ENCODE measurements at places on chromosomes 2 and 18.

DNA sequence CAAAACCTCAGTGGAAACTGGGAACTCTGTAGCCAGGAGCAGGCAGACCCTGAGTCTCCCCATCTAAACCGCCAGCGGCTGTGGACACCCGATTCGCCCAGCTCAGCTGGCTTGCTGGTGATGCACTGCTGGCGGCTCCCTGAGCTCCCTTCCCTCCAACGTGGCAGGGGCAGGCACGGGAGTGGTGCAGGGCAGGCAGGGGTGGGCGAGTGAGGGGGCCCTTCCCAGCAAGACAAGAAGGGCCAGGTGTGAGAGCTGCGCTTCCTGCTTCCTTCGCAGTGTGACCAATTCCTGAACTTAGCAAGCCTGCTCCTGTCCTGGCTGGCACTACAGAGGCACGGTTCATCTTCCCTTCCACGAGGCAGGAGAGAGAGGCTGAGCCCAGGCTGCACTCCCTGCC, 12.3 kb upstream of the SEMA4C start:
- DNase-seq = no peak

GRCh38 chr2:225615514-225615913, 216.0 kb downstream of the NYAP2 start:
- DNase-seq = no peak

- DNase-seq = no peak
Observed at GRCh38 chr2:140257692-140258300, 1477.6 kb upstream of the NXPH2 start.

DNA sequence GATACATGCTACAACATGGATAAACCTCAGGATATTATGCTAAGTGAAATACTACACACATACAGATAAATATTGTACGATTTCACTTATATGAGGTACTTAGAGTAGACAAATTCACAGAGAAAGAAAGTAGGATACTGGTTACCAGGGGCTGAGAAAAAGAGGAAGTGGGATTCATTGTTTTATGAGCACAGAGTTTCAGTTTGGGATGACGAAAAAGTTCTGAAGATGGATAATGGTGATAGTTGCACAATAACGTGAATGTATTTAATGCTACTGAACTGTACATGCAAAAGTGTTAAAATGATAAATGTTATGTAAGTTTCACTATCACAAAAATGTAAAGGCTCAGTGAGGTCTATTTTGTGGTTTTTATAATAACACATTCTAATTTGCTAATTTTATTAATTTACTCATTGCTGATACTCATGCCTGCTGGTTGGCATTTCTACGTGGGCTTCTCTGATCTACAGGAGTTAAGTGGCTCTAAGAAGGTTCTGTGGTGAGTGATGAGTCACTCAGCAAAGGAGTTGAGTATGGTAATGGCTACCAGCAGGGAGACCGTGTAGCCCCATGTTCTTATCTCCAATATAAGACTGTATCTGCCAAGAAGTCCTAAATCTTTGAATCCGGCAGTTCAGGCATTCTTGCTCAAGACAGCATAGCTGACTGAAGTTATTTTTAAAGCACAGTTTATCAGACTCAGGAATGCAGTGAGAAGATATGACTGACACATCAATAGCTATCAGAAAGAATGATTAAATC, 41.1 kb downstream of the UPP2 start:
- DNase-seq = peak; percentile 42

DNA sequence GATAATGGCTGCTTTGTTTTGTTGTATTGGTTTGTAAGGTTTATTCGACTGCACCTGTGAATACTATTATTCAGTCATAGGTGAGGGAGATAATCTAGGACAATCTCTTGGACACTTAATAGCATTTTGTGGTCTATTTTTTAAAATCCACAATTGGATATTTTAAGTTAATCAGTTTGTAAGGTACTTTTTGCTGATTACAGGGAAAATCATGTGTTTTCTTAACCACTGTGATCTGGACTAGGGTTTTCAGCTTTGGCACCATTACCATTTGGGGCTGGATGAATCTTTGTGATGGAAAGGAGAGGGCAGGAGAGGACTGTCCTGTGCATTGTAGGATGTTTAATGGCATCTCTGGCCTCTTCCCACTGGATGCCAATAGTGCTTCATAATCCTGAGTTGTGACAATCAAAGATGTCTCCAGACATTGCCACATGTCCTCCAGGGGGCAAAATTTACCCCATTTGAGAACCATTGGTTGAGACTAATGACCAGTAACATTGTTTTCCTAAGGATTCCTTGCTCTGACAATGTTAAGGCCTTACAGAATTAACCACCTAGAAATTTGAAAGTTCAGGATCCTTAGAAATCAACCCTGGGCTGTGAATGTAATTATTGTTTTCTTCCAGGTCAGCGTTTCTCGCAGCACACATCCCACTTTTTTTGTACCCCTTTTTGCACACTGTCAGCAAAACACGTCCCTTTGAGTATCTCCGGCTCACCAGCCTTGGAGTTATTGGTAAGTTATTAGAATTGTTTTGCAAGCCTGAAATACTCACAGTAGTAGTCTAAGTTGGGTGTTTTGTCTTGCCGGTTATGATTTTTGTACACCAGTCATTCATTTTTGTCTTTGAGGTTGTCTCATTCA, 15.6 kb downstream of the CNOT9 start:
- no peak for DNase-seq

- peak; percentile 64 for DNase-seq
Observed at GRCh38 chr2:143617803-143618415, 488.7 kb downstream of the ARHGAP15 start.

DNA sequence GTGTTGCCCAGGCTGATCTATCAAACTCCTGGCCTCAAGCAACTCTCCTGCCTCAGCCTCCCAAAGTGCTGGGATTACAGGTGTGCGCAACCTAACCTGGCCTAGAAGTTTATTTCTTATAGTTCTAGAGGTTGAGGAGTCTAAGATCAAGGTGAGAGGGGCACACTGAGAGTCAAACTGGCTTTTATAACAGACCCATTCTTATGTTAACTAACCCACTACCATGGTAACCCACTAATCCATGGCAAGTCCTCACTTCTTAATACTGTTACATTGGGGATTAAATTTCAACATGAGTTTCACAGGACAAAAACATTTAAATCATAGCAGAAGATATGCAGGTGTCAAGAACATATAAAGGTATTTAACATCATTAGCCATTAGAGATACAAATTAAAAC, 50.6 kb downstream of the MDH1 start:
- no peak for DNase-seq

DNA sequence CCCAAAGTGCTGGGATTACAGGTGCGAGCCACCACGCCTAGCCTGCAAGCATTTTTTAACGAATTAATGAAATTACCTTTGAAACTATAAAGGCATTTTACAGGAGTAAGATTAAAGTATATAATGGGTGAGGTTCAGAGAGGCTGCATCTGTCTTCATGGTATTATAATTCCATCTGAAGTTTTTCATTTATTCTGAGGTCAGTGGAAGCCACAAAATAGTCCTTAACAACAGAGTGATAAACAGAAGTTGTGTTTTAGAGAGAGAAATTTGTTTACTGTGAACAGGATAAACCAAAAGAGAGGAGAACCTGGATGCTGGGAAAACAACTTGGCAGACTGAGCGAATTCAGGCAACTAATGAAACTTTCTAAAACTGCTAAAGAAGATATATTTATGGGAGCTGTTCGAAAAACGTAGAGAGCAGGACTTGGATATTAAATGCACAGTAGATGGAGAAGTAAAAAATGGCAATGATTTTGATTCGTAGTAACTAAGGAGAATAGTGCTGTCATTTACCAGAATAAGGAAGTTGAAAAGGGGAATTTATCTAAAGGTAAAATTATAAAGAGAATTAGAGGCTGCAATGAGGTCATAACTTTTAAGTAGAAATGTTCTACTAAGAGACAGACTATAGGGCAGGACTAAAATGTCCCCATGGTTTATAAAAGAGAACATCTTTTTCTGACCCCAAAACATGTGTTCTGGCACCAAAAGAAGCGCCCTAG, 37.9 kb upstream of the ITGA4 start:
- peak; percentile 80 for DNase-seq

DNA sequence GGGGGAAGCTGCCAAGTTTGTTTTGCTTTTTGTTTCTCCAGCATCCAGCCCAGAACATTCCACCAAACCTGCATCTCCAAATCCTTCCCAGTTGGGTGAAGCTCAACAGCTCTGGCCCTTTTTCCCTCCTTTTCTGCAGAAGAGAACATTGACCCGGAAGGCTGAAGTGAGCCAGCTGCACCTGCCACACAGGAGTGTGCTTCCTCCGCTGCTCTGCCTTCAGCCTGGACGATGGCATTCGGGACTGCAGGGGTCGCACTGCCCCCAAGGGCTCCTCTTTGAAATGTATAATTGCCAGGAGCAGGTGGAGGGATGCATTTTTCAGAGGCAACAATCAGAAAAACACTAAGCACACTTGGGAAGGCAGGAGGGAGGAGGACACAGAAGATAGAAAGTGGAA, 41.8 kb downstream of the ST8SIA5 start:
- DNase-seq = no peak

- DNase-seq = no peak
Observed at GRCh38 chr2:11068079-11068741, 87.1 kb upstream of the SLC66A3 start.

- no peak for DNase-seq
Observed at GRCh38 chr2:118040891-118041290, 27.0 kb upstream of the CCDC93 start.

DNA sequence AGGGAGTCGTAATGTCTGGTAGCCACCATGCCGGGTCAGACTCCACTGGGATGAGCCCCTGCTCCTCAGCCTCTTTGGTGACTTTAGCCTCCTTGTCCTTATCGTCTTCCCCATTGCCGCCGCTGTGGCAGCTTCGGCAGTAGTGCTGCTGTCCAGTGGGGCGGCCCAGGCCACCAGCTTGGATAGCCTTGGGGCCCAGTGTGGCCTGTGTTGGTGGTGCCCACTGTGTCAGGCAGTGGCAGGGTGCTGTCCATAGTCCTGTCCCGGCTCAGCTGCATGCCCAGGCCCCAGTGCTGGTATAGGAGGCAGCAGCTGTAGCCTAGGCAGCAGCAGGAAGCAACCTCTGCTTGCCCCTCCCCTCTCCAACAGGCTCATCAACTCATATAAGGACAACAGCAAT, 197.1 kb upstream of the RAB12 start:
- no peak for DNase-seq

DNA sequence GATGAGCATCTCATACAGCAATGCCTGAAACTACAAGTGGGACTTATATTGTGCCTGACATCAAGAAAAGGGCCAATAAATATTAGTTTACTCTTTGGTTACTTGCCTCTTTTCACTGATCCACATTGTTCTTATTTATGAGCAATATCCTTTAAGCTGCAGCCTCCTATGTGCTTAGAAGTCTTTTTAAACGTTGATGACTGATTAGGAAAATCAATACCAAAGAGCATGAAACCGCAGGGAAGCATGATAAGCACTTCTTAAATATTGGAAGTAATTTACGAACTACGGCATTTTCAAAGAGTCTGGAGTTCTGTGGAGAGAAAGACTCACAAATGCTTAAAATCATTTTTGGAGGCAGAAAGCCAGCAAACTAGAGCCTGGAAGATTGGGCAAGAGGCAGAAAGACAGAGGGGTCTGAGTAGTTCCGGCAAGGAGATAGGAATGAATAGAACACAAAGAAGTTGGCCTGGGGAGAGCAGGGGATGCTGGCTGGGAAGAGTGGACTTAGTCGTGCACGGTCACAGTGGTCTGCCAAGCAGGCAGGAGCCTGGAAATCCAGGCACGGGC, 122.6 kb upstream of the NOSTRIN start:
- DNase-seq = no peak

DNA sequence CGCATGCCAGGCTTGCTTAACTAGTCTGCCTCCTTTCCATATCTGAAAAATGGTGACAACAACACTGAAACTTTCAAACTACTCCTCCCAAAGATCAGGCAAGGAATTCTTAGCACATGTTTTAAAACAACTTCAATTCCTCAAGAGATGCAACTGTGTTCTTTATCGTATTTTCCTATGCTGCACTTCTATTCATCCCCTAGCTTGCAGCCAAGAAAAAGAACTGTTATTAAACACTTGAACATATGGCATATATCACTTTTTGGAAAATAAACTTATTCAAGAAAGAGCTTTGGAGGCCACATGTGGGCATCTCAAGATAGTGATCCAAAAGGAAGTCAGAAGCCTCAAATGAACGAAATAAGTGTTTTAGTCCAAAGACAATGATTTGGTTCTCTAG, 75.6 kb upstream of the STAM2 start:
- no peak for DNase-seq

GRCh38 chr2:96106991-96107707, 9.2 kb downstream of the ADRA2B start:
- no peak for DNase-seq

- DNase-seq = no peak
Observed at GRCh38 chr2:202408546-202409140, 32.5 kb downstream of the BMPR2 start.

- peak; percentile 58 for DNase-seq
Observed at GRCh38 chr2:715854-716560, 38.8 kb upstream of the TMEM18 start.

DNA sequence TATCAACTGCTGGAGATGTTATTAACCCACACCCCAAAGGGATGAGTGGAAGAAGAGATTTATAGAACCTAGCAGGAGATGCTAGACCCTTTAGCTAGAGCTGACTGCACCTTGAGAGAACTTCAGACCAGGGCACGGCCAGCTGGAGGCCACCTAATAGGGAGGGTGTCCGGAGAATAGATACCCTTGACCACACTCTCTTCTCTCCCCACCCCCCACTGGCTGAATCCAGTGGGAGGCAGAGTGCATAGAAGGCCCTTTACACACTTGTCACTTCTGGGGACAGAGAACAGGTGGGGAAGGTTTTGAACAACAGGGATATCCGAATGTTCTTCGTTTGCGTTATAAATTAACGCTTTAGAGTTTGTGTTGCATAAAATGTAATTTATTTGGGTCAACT, 84.6 kb downstream of the PHLPP1 start:
- no peak for DNase-seq

DNA sequence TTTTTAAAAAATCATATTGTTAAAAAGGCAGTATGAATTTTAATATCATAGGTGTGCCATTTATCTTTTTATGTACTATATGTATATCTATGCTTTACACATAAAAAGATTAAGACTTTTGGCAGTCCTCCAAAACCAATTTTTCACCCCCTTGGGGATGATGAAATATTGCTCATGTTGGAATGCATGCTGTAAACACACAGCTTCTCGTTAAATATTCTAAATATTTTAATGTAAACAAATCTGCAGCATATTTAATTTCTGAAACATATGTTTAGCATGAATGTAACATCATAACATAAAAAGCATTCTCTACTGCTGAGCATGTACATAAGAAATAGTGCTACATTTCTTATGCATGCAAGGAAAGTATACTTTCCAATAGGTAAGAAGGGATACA, 484.3 kb upstream of the LRATD1 start:
- DNase-seq = no peak

Measured in Karpas-422 (cell line).